ENCODE measurements at places on chromosomes 4 and X. TPM values are rescaled to one million over a fixed set of nuclear protein-coding genes. Genes with fewer than 3 reads are reported as not detected.

- no peak for DNase-seq
Observed at GRCh38 chrX:41442824-41443550, 4.2 kb upstream of the NYX start.

DNA sequence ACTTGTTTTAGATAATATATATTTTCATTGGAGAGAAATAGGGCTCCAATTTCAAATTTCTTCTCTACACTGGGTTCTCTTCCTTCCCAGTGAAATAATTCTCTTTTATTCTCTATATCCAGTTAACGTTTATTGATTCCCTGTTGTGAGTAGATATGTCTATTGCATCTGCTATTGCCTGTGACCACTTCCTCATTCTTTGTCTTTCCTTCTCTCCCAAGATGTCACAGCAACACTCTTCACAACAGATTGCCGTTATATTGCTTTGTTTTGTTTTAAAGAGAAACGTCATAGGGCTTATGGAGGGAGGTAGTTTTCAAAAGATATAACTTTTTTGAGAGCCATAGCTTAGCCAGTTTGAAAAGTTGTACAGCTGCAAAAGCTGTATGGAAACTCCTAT lies 343.8 kb downstream of the ARHGAP24 start:
- no peak for DNase-seq

DNA sequence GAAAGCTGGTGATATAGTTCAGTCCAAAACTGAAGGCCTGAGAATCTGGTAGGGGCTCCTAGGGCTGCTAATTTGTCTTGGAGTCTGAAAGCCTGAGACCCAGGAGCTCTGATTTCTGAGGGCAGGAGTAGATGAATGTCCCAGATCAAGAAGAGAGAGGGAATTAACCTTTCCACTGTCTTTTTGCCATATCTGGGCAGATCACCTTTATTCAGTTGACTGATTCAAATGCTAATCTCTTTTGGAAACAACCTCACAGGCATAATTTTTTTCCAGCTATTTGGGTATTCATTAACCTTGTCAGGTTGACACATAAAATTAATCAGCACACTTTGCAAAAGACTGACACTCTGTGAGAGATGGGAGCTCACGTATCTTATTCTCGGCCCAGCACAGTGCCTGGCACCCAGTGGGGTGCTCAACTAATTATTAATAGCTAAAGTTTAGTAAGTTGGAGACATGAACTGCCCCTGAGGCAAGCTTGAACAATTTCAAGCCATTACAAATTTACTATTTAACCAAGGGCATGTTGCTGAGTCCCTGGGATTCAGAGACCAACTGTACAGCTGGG lies 114.3 kb downstream of the CPEB2 start:
- no peak for DNase-seq

GRCh38 chr4:12583275-12583674 lies 900.9 kb downstream of the RAB28 start:
- no peak for DNase-seq

DNA sequence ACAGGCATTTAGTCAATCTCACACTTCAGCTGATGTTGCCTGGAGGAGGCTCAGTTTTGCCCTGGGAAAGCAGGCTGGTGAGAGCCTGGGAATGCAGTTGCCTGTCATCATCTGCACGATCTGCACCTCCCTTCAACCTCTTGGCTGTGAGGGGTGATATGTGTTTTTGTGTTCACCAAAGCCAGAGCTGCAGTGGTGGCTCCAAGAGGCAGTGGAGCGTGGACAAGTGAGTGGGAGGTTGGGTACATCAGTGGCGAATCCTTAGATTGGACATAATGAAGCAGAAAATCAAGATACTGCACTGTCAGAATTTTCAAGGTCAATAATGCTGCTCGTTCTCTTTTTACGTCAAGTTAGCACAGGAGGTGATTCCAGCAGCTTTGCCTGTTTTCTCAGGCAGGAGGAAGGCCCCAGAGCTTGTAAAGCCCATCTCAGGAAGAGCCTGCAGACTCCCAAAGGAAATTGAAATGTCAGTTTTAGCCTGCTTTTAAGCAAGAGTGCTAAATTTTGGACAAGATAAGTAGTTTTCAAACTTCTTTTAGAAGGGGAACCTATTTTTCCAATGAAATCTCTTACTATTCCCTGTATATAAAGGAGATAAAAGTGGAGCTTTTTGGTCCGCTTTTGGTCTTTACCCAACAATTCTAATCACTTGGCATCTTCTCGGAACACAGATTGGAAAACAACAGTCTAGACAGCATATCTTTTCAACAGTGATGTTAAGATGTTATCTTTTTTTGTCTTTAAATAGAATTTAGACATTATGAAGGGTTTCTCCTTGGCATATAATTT lies 92.8 kb downstream of the FRAS1 start:
- no peak for DNase-seq

GRCh38 chrX:40394302-40394701 lies 186.5 kb upstream of the ATP6AP2 start:
- DNase-seq = no peak

Gene GPR82
- 0.28 TPM for total RNA-seq

Gene RASL11B
- 0.60 TPM for total RNA-seq

Gene IGSF1
- total RNA-seq = 0.40 TPM
